ENCODE measurements at places on chromosomes 1 and 21.

- no peak for DNase-seq
These were observed 14.5 kb downstream of the AXDND1 start for GRCh38 chr1:179380299-179380698.

GRCh38 chr1:41053316-41053715 is 31.8 kb upstream of the SLFNL1 start:
- DNase-seq, result no peak

- DNase-seq, result no peak
These were observed 33.0 kb downstream of the PIK3C2B start for GRCh38 chr1:204461331-204462228.

DNA sequence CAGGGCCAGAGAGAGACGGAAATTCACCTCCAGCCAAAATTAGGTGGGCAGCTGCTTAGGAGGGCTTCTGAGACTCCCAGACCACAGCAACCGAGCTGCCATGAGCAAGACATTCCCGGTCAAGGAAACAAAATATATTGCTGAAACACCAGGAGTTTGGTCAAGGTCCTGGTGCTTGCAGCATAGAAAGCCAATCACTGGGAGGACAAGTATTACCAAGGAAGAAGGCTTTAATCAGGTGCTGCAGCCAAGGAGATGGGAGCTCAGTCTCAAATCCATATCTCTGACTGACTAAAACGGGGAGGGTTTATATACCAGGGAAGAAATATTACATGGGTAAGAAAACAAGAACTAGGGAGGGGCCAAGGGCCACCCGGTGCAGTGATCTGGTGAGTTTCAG is 18.8 kb upstream of the TMEM125 start:
- DNase-seq, result no peak

DNA sequence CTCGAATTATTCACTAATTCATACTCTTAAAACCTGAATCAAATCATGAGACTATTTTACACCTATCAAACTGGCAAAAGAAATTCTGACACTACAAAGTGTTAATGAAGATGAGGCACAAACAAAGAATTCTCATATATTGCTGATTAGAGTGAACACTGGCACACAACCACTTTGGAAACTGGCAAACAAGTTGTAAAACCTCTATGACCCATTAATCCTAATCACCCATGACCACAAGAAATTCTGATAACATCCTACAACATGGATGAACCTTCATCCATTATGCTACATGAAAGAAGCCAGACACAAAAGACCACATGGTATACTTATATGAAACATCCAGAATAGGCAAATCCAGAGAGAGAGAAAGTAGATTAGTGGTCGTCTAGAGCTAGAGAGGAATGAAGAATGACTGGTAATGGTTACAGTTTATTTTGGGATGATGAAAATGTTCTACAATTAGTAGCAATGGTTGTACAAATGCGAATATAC is 8.5 kb downstream of the GPBP1L1 start:
- DNase-seq, result no peak

- DNase-seq, result no peak
These were observed 177.3 kb downstream of the PGBD5 start for GRCh38 chr1:230248889-230249270.

DNA sequence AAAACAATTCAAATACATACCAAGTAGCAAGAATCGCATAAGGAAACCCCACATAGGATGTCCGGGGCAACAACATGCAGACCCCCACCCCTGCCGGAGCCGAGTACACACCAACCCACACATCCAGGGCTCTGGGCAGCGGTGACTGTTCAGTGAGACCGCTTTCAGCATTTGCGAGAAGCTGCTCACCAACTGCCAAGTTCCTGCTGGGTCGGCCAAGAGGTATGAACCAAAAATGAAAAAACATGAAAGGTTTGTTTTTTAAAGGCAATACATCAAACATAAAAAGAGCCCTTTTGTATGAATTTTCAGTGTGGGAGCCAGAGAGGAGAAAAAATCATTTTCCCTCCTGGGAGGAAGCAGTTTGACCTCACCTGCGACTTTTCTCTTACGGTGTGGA is 92.3 kb downstream of the SIM2 start:
- DNase-seq, result no peak

DNA sequence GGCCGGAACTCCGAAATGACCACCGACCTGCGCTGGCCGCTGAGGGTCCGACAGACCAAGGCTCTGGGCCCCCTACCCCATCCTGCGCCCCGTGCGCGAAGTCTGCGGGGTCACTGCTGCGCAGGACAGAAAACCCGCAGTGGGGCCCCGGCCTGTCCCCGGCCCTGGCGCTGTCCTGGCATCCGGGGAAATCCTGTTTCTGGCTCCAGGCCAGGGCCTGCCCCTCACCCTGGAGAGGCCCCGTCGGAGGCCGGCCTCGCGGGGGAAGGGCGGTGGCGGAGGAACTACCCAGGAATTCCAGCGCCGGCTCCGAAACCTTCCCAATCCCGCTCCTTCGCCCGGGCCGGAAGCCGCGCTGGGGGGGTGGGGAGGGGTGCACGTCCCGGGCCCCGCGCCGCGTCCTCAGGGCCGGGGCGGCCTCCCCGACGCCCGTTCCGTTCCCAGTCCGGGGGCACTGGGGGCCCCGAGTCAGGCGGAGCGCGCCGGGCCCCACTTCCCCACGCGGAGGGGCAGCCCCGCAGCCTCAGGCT is 77.0 kb downstream of the MORN1 start:
- peak; percentile 34 for DNase-seq

DNA sequence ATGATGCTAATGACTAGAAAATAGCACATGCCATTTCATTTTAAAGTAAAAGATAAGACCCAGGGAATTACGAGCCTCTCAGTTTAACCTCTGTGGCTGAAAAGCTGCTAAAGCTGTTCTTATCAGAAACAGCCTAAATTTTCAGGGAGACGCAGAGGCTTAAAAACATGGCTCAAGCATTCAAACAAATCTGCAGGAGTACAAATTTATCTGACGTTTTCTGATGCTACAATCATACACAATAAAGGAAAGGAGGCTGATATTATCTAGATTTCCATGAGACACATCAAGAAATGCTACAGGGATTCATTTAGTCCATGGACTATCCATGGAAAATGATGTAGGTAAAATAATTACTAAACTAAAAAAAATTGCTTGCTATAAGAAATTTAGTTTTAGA is 65.3 kb upstream of the SCYL3 start:
- DNase-seq, result no peak

DNA sequence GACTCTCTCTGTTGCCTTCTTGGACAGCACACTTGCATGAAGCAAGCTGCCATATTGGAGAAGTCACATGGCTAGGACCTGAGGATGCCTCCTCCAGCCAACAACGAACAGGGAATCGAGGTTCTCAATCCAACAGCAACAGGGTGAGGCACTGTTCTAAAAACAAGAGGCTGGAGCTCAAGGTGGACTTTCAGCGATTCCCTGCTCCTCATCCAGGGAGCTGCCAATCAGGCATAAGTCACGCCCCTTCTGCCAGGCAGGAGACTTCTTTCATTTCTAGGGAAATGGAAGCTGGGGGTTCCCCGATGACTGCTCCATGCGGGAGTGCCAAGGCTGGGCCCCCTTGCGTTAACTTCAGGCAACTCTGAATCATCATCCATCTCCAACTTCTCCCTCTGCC is 22.7 kb upstream of the IFNAR1 start:
- no peak for DNase-seq

DNA sequence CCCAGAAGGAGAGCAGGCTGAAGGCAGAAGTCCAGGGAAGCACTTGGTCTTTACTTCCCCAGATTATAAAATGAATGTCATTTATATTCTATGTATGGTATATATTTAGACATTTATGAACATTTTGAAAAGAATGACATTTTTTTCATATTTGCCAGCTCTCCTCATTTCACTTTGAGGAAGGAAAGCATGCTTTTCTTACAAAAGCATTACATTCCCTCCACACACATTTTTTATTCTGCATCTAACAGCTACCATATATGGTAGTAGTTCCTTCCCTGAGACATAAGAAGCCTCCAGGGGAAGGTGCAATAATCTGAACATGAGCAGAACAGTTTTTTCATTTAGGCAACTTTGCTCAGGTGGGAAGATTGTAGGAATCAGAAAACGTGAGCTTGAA is 94.0 kb downstream of the LRRC7 start:
- no peak for DNase-seq

DNA sequence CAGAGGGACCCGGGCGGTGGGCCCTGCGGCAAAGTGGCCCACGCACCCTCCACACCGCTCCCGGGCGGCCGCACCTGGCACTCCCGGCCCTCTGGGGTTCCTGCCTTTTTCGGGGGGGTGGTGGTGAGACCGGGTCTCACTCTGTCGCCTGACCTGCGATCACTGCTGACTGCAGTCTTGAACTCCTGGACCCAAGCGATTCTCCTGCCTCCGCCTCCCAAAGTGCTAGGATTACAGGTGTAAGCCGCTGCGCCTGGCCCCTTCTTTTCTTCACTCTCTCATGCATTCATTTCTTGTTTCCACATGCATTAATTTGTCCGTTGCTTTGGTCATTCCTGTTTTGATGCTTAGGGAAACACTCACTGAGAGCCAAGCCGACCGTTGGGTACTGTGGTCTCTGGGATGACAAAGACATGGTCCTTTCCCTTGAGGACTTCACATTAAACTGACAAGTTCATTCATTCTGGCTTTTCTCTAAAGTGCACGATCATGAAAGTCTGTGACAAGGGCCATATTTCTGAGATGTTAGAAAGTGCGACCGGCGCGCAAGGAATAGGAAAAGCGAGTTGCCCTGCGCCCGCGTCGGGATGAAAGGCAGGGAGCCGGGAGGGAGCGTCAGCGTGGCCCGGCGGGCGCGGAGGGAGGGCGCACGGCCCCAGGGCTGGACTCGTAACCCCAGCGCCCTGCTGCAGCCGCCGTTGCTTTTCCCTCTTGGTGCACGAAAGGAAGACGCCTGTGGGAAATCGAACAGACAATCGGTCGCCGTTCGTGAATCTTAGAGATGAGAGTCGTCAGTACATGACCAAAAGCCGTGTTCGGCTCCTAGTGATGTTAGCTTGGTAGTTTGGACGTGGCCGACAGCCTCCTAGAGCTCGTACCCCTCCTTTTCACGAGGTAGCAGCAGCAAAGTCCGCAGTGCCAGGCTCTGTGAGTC is 1.0 kb upstream of the MCOLN2 start:
- peak; percentile 25 for DNase-seq

DNA sequence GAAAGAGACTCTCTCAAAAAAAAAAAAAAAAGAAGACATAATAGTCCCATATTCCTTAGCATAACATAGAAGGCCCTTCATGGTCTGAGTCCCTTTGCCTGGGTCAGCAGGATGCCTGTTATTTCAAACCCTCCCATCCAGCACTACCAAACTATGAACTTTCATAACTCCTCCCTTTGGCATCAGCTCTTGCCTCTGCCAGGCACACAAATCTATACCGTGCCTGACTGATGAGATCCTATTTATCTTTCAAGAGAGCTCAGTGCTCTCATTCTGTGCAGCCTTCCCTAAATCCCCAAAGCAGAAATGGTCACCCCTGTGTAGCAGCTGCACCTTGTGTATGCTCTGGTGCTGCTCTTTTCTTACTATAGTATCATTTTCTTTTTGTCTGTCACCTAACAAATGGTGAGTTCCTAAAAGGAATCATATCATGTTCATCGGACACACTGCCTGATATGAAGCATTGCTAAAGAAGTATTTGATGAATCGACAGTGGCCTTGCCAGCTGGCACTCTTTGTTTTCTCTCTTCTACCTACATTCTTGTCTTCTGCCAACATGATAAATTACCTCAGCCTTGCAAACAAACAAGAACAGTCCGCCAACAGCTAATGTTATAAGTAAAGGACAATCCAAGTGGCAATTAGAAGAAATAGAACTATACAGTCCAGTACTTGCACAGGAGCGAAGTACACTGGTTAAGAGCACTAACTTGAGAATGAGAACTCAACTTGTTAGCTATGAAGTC is 29.9 kb downstream of the FMO4 start:
- DNase-seq, result no peak

DNA sequence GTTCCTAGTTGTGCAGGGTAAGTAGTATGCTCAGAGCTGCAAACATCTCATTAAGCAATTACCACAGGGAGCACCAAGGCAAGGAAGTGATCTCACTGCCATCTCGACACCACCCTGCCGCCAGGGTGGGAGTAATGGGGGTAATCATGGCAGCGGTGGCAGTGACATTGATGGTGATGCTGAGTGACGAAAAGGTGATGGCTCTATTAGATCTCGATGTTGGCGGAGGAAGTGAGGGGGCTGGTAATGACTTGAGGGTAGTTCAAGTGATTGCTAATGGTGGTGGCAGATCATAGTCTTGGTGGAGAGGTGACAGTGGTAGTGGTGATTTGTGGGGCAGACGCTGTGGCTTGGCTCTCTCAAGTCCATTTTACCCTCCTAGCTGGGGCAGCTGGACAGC is 25.4 kb upstream of the TENT5B start:
- no peak for DNase-seq

GRCh38 chr1:50109647-50110075 is 941 bp downstream of the ELAVL4 start:
- peak; percentile 53 for DNase-seq

- DNase-seq, result peak; percentile 17
These were observed 805.8 kb downstream of the ADGRL2 start for GRCh38 chr1:82606546-82606945.

DNA sequence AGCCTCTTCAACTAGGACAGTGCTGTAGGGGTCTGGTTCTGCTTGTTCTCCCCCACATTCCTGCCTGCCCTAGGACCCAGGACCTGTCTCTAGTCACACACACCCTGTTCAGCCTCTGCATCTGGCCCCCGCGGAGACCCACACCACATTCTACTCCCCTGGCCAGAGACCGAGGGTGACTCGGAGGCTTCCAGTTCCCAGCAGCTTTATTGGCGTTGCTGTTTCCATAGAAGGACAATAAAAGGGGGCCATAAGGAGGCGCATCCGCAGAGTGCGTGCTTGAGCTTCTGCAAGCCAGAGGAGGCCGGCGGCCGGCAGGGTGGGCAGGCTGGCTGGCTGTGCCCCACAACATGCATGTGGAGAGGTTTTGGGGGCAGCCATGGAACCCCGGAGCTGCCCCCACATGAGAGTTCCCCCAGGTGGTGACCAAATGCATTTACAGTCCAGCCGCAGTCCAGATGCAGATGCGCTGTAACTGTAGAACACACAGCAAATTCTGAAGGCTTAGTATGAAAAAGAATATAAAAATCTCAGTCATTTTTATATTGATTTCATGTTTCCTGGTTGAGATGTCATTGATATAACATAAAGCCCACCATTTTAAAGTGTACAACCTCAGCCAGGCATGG is 52.4 kb downstream of the PDE9A start:
- DNase-seq, result no peak

GRCh38 chr1:206578068-206578977 is 33.9 kb downstream of the EIF2D start:
- DNase-seq, result no peak

- DNase-seq, result no peak
These were observed 116.7 kb downstream of the DMRTB1 start for GRCh38 chr1:53575955-53576320.

- DNase-seq, result no peak
These were observed 127.2 kb downstream of the ZNF281 start for GRCh38 chr1:200282497-200283122.
